ENCODE measurements at places on chromosomes 13 and 19.
A peak's percentile ranks its signal among the peaks of the same experiment; 100 is the strongest.

GRCh38 chr13:95480131-95480545 lies 72.4 kb upstream of the CLDN10 start:
- DNase-seq: no peak

DNA sequence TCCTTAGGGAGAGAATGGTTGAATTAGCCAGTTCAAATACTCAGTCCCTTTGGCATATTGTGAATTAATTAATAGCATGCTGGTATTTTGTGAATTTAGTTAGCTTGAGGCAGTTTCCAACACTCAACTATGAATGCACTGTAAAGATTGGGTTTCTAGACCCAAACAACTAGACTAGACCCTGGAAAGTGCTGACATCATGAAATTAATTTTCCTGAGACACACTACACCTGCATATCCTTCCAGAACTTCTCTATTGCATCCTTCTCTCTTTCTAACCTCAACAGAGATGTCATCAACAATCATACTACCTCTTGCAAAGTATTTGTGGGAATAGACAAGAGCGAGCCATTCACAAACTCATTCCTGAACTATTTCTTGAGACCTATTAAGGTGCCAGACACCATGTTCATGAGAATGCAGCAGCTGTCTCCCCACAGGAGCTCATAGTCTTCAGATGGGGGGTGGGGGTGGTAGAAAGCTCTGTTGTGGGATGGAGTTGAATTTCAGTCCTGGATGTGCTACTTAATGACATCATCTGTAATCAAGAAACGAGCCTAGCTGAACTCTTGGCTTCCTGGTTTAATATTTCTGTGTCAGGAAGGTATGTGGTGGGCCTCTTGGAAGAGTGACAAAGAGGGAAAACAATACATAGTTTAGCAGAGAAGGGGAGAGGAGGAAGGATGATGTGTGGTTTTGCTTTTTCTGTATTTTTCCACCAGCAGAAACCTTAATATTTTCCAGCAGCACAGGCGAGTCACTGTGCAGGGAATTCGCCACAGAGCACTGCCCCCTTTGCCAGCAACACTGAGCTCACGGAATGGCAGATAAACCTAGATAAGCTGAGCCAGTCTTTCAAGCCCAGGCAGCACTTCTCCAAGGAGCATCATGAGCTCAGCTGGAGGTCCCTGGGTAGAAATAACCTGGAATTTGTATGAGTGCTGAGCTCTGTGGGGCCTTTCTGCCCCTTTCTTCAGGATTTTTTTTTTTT lies 53.1 kb upstream of the CYSLTR2 start:
- DNase-seq: peak; percentile 71

- DNase-seq: peak; percentile 97
These were observed 13.8 kb upstream of the CEACAM16 start for GRCh38 chr19:44684892-44685863.

DNA sequence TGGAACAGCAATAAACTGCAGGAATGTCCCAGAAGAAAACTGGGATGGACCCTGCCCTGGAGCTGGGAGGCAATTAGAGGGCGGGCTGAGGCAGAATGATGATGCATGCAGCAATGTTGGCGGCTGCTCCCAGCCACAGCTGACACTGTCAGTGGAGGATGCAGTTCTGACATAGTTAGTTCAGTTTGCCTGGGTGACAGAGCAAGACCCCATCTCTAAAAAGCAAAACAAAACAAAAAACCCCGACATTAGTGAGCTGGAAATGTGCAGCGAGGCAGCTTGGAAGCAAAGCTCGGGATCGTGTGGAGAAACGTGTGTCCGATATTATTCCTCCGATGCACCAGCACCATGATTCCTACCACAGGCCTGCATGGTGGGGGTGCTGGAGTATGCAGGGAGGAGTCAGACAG lies 110.1 kb upstream of the UQCRFS1 start:
- DNase-seq: no peak
